ENCODE measurements at places on chromosomes 3 and 15. TPM values are rescaled to one million over a fixed set of nuclear protein-coding genes. Genes with fewer than 3 reads are reported as not detected.

PARP9 gene
- 20.5 TPM for total RNA-seq

TTLL13 gene
- total RNA-seq: not detected

AGTR1 gene
- total RNA-seq: 0.22 TPM

CDCP1 gene
- total RNA-seq: 88.0 TPM

FSIP1 gene
- total RNA-seq: 0.88 TPM

CAV3 gene
- total RNA-seq: not detected

SCN11A gene
- total RNA-seq: under 0.01 TPM

TOPBP1 gene
- 65.9 TPM for total RNA-seq

WDR93 gene
- total RNA-seq: not detected

RLBP1 gene
- total RNA-seq: not detected

SEMA3G gene
- under 0.01 TPM for total RNA-seq
